Mesendoderm (in vitro differentiated cells): ENCODE measurements at places on chromosomes 2 and 18.

GRCh38 chr2:45120546-45120945, 111.3 kb upstream of the SIX2 start:
- no peak overlapping the region for H3K27ac ChIP-seq
- no peak overlapping the region for H3K4me3 ChIP-seq
- H3K4me1 ChIP-seq: peaks cover 10% of the 10 kb centered on the region
- no peak for DNase-seq
- no peaks in the 10 kb centered on the region for H3K36me3 ChIP-seq

DNA sequence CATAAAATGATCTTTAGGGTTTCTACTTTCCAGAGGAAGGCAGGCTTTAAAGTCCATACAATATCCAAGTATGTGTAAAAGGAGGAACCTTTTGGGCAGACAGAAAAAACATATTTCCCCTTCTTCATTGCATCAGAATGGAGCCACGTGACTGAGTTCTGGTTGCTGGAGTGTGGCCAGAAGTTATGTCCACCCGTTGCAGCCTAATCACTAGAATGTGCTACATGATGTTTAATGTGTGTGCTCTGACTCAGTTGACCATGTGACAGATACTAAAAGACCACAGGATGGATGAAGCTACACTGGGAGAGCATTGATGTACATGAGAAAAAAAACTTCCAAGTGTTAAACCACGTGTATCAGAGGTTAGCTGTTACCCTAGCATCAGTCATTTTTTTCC, 460.9 kb downstream of the RIT2 start:
- H3K36me3 ChIP-seq: no peaks in the 10 kb centered on the region
- H3K27ac ChIP-seq: no peak overlapping the region
- H3K4me1 ChIP-seq: no peaks in the 10 kb centered on the region
- H3K27me3 ChIP-seq: no peaks in the 10 kb centered on the region
- no peak overlapping the region for H3K4me3 ChIP-seq

GRCh38 chr2:98445177-98445682, 572 bp downstream of the INPP4A start:
- H3K4me1 ChIP-seq: peaks cover 13% of the 10 kb centered on the region
- peak overlapping the region; percentile 93 for H3K27ac ChIP-seq

- no peaks in the 10 kb centered on the region for H3K4me1 ChIP-seq
- H3K27me3 ChIP-seq: no peaks in the 10 kb centered on the region
- H3K36me3 ChIP-seq: no peaks in the 10 kb centered on the region
- H3K4me3 ChIP-seq: no peak overlapping the region
Observed at GRCh38 chr18:70494524-70494923, 205.7 kb downstream of the SOCS6 start.

GRCh38 chr18:6004119-6004518, 108.8 kb upstream of the TMEM200C start:
- no peak for DNase-seq
- no peaks in the 10 kb centered on the region for H3K36me3 ChIP-seq
- H3K27me3 ChIP-seq: no peaks in the 10 kb centered on the region
- no peak overlapping the region for H3K4me3 ChIP-seq
- H3K4me1 ChIP-seq: no peaks in the 10 kb centered on the region
- no peak overlapping the region for H3K27ac ChIP-seq

- H3K27ac ChIP-seq: no peak overlapping the region
- no peaks in the 10 kb centered on the region for H3K36me3 ChIP-seq
- DNase-seq: no peak
- H3K27me3 ChIP-seq: no peaks in the 10 kb centered on the region
- no peak overlapping the region for H3K4me3 ChIP-seq
- no peaks in the 10 kb centered on the region for H3K4me1 ChIP-seq
Observed at GRCh38 chr2:206627632-206628031, 14.7 kb upstream of the FAM237A start.

DNA sequence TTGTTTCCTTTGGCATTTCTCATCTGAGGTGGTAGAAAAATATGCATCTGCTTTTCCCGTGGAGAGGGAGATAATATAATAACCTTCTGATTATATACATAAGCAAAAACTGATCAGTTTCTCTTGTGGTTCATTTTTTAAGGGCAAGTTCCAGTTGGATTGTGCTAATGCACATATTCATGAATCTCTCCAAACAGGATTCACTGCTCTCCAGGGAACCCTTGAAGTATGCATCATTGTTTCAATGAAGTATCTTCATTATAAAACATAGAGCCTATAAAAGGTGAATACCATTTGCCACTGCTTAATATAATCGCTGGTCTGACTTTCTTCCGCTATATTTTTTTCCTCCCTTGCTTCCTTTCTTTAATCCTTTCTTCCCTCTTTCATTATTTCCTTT, 384.7 kb downstream of the FIGN start:
- no peaks in the 10 kb centered on the region for H3K36me3 ChIP-seq
- no peak for DNase-seq
- H3K4me3 ChIP-seq: no peak overlapping the region
- H3K27me3 ChIP-seq: no peaks in the 10 kb centered on the region
- H3K4me1 ChIP-seq: peaks cover 8% of the 10 kb centered on the region
- H3K27ac ChIP-seq: no peak overlapping the region

DNA sequence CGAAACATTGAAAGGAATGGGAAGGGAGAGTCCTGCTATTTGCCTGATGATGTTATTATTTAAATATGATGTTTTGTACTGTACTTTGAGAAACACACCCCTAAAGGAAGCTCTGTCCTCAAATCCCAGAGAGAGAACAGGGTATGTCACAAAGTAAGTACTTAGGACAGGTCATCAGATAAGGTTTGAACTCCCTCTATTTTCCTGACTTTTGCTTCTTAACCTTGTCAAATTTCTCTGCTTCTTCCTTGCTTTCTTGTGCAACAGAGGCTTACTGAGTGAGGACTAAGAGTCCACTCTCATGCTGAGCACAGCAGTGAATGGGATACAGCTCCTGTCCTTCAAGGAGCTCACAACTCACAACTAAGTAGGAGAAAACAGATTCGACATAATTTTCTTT, 3.7 kb downstream of the DGUOK start:
- H3K27me3 ChIP-seq: no peaks in the 10 kb centered on the region
- DNase-seq: no peak
- H3K36me3 ChIP-seq: peaks cover 2% of the 10 kb centered on the region
- H3K4me3 ChIP-seq: no peak overlapping the region
- no peak overlapping the region for H3K27ac ChIP-seq

GRCh38 chr2:141417246-141417797, 713.5 kb downstream of the LRP1B start:
- no peak overlapping the region for H3K4me3 ChIP-seq
- H3K36me3 ChIP-seq: no peaks in the 10 kb centered on the region
- H3K4me1 ChIP-seq: no peaks in the 10 kb centered on the region
- no peaks in the 10 kb centered on the region for H3K27me3 ChIP-seq
- no peak for DNase-seq
- no peak overlapping the region for H3K27ac ChIP-seq

- no peak overlapping the region for H3K27ac ChIP-seq
- no peaks in the 10 kb centered on the region for H3K27me3 ChIP-seq
- H3K36me3 ChIP-seq: no peaks in the 10 kb centered on the region
Observed at GRCh38 chr2:12558519-12558918, 158.2 kb upstream of the TRIB2 start.
